HCT116 (cell line): ENCODE measurements at places on chromosomes 11 and 22. TPM values are rescaled to one million over a fixed set of nuclear protein-coding genes. Genes with fewer than 3 reads are reported as not detected.

DNA sequence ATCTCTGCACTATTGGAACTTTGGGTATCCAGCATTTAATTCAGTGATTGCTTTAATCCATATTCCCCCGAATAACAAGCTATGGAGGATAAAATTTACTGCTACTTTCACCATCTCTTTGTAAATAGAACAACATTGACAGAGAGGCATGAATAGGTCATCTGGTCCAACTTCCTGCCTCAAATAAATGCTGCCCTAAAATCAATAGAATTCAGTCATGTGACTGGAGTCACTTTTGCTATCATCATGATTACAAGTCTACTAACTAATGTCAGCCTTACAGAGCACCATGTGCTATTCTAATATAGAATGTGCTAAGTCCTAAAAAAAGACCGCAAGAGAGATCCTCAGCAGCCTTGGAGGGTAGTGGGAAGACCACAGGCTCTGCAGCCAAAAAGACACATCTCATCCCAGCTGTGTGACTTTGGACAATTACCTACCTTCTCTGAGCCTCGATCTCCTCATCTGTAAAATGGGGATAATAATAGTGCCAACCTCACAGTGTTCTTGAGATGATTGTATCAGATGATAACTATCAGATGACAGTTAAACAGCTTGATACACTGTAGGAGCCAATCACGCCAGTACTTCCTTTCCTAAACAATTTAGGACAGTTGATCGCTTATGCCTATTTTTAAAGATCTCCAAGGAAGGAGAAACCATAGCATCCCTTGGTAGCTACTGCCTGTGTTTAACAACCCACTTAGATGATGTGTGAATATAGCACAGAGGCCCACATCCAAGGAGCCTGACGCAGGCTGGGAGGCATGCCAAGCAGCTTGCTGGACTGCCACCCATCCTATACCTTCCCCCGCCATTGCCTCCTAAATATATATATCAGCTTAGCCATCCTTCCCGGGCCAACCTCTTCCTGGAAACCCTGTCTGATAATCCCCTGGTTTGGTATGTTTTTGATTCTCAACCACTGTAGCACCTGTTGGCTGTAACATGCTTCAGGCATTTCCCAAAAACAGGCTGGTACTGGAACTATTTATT, 77.3 kb upstream of the PHF21A start:
- DNase-seq, result no peak

DNA sequence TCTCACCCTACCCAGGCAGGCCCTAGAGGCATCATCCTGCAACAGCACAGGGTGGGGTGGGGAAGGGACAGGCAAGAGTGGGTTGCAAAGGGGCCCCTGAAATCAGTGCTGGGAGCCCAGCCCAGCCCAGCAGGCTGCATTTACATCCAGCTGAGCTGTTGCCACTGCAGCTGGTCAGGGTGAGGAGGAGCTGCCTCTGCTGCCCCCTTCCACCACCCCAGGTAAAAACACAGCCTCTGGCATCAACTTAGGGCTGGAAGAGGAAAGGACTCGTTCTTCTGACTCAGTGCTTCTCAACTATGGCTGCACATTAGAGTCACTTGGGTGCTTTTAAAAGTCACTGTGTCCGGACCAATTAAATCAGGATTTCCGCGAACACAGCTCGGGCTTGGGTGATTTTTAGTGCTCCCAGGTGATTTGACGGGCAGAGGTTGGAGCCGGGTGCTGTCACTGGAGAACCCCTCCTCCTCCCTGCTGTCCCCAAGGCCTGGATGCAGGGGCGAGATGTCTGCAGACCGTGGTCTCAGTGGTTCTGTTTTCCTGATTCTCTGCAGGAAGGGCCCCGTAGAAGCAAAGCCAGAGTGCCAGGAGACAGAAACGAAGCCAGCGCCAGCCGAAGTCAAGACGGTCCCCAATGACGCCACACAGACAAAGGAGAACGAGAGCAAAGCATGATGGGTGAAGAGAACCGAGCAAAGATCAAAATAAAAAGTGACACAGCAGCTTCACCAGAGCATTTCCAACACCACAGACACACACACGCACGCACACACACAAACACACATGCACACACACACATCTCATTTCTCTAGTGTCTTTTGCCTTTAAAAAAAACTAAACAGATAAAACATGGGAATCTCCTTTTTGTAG, 39.4 kb upstream of the TTC12 start:
- no peak for DNase-seq

DNA sequence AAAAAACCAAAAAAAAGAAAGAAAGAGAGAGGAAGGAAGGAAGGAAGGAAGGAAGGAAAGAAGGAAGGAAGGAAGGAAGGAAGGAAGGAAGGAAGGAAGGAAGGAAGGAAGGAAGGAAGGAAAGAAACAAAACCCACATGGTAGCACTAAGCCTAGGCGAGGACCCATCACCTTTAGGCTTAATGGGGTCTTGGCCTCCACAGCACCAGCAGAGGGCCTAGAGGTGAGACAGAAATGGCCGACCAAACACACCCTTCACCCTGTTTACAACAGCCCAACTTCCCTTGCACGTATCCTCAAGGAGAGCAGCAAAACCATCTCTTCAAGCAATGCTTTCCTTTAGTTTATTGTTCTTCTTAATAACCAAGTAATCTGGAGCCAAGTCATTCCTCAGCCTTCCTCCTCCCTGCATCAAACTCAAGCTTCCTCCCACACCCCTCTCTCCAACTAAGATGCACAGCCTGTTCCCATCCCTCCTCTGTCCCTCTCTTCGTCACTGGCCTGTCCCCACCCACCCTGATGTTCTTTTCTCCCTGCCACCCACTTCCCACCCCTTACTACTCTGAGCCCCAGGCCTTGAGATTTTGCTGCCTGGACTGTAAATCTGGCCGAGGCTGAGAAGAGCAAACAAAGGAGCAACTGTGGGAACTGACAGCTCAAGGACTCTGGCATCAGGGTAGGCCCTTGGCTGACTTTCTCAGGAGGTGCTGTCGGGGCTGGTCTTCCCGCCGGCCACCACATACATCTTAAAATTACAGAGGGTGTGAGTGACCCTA, 26.0 kb downstream of the POU2AF1 start:
- DNase-seq, result no peak

GRCh38 chr22:39290724-39291161, 28.7 kb downstream of the RPL3 start:
- DNase-seq, result no peak

DNA sequence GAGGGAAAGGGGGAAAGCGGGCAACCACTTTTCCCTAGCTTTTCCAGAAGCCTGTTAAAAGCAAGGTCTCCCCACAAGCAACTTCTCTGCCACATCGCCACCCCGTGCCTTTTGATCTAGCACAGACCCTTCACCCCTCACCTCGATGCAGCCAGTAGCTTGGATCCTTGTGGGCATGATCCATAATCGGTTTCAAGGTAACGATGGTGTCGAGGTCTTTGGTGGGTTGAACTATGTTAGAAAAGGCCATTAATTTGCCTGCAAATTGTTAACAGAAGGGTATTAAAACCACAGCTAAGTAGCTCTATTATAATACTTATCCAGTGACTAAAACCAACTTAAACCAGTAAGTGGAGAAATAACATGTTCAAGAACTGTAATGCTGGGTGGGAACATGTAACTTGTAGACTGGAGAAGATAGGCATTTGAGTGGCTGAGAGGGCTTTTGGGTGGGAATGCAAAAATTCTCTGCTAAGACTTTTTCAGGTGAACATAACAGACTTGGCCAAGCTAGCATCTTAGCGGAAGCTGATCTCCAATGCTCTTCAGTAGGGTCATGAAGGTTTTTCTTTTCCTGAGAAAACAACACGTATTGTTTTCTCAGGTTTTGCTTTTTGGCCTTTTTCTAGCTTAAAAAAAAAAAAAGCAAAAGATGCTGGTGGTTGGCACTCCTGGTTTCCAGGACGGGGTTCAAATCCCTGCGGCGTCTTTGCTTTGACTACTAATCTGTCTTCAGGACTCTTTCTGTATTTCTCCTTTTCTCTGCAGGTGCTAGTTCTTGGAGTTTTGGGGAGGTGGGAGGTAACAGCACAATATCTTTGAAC, 6.8 kb downstream of the MALAT1 start:
- DNase-seq, result no peak

GRCh38 chr11:96288915-96289314, 54.1 kb downstream of the MAML2 start:
- DNase-seq, result no peak

DNA sequence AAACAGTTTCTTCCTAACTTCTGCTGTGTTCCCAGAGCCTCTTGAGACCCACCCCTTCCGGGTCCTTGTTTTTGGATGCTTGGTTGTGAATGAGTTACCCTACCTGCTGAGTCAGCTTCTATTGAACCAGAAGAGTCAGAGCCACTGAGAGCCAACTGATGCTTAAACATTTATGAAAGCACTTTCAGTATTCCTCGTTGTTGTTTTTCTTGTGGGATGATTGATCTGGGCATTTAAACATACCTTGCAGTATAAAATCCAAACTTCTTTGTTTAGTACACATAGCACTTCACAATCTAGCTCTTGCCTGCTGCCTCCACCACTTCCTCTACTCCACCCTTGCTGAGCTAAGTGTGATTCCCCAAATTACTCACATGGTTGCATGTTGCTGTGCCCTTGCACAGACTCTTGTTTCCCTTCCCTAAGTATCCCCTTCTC, 5.5 kb downstream of the PRSS23 start:
- no peak for DNase-seq

DNA sequence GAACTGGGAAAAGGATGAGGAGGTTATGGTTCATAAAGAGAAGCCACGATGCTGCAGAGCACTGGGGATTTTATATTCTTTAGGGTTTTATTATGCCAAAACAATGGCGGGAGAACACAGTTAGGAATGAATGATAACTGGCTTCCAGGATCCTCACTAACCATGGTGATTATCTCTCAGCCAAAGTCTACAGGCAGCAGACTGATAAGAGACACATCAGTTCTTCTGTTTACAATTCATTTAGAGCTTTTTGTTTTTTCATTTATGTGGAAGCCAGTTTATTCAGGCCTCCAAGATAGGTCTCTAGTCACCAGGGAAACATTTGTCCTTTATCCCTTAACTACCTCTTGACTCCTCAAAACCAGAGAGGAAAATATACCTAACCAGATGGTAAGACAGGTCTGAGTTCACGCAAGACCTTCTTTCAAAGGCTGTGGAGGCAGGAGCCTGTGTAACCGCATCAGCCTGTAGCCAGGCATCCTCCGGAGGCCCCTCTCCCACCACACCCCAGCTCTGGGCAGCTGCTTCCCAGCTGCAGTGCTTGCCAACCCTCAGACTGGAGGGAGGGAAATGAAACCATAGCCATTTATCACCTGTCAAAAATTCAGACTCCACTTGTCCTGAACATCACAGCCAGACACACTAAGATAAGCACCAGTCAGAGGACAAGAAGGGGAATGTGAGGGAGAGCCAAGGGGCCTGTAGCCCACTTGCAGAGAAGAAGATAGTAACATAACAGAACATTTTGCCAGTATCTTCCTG, 57.2 kb upstream of the FAM181B start:
- no peak for DNase-seq

DNA sequence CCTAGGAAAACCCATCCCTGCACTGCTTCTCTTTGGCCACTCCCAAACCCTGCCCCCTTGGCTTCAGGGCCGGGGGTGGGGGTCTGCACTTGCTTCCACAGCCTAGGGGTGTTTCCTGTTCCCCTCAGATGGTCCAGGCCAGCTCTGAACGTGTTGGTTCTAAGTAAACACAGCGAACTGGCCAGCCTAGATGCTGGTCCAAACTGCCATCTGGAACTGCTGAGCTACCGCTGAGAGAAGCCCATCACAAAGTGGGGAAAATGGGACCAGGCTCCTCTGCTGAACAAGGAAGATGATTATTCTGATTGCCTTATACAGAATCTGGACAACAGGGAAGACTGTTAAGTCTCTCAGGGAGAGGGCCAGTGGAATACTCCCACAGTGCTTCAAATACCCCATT, 23.5 kb upstream of the YPEL1 start:
- no peak for DNase-seq

GRCh38 chr22:27650572-27650971, 151.0 kb downstream of the MN1 start:
- no peak for DNase-seq

GRCh38 chr11:61585115-61585514, 4.2 kb upstream of the SYT7 start:
- DNase-seq, result no peak

The VPREB1 gene
- not detected for total RNA-seq

DNA sequence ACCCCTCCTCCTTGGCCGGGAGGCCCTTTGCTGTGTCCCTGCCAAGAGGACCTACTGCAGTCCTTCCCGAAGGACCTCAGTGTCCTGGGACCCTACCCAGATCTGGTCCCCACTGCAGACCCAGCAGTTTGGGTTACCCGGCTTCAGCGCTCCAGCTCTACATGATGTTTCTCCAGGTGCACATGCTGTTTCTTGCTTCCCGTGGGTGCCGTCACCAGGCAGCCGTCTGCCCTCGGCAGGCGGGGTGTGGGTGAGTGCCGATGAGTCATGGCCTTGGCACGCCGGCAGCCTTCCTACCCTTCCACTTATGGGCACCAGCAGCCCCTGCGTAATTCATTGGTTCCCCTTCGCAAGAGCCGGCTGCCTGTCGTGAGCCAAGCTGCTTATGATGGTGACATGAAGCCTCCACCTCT, 101.8 kb downstream of the BCR start:
- DNase-seq, result peak; percentile 51

GRCh38 chr11:35932681-35933319, 11.1 kb upstream of the LDLRAD3 start:
- DNase-seq, result no peak

The HOATZ gene
- total RNA-seq, result not detected

DNA sequence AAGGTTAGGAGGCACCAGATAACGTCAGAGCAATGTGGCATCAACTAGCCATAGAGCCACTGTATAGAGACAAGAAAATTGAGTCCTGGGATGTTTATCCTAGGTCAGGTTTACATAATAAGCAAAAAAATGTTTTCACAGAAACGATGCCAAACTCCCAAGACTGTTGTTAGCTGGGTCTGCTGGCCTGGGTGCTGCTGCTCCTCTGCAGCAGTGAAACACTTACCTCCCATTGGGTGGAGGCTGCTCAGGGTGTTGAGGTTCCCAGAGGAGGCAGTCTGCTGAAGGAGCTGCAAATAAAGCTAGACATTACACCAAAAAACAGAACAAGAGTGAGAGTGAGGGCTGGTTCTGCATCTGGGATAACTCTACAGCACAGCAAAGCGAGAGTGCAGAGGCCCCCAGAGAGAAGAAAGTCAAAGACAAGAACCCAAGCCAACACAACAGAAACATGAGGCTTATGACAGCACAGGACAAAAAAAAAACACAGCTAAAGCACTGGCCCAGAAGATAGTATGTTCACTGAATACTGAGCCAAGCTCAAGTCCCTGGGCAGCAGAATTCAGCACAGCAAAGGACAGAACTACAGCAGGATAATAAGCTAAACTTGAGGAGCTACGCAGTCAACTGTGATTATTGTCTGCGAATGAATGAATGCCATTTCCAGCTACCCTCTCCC, 29.9 kb upstream of the RAPSN start:
- no peak for DNase-seq

The TRIM51 gene
- total RNA-seq, result not detected

The SYT7 gene
- total RNA-seq, result 27.4 TPM

- no peak for DNase-seq
These were observed 7.0 kb downstream of the RASSF7 start for GRCh38 chr11:567629-568292.
